CD8-positive, alpha-beta T cell (primary cell): ENCODE measurements at places on chromosomes 5 and 9.

- no peak for DNase-seq
Observed at GRCh38 chr5:58816181-58816731, 233.4 kb downstream of the RAB3C start.

DNA sequence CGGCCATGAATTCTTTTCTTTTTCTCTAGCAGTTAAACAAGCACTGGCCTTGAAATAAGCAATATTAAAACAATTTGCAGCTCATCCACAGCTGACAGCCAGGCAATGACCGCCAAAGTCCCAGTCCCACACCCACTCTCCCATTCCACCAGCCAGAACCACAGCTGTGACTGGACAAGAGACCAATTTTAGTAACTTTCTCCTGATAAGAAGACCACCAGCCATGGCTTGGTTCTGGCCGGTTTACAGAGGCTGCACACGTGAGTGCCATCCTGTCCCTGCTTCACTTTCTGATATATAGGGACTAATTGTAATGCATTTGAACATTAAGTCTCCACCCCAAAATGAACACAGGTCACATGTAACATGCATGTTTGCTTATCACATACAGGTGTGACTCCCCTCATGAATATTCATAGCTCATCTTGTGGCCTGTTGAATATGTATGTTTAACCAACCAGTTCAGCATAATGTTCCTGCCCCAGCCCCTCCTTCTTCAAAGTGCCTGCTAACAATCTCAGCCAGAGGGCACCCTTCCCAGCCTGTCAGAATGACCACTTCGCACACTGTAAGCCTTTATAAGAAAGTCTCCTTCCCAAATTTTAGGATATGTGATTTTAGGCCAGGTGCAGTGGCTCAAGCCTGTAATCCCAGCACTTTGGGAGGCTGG lies 23.9 kb upstream of the FANCC start:
- no peak for DNase-seq

GRCh38 chr9:97889941-97890887 lies 32.1 kb downstream of the TRMO start:
- DNase-seq: peak; percentile 77

- DNase-seq: peak; percentile 36
Observed at GRCh38 chr9:134136118-134136995, 475 bp downstream of the WDR5 start.

DNA sequence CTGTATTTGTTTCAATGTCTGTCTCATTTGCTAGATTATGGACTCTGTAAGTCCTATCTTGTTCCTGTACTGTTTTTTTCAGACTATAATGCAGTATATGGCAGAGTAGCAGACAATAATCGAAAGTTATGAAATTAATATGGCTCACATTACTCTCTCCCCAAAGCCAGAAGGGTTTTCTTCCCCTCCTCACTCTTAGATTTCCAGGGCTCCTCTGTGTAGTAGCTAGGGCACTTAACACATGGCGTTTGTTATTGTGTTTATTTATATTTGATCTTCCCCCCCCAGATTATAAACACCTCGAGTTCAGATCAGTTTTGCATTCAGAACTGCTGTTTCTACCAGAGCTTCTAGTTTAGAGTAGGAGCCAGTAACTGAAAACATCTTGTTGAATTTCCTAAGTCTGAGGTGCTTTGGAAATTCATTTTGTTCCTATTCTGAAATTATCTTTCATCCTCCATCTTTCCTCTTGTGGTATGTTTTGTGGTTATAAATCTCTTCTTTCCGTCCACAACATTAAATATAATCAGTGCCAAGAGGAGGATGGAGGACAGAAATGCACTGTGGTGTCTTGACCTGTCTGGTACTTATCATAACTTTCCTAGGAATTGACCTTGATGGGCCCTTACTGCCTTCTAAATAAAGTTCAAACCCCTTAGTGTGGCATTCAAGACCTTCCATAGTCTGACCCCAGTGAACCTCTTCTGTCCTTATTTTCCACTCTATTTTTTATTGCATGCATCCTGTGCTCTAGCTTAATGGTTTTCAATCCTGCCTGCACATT lies 27.0 kb downstream of the TLE4 start:
- DNase-seq: no peak

DNA sequence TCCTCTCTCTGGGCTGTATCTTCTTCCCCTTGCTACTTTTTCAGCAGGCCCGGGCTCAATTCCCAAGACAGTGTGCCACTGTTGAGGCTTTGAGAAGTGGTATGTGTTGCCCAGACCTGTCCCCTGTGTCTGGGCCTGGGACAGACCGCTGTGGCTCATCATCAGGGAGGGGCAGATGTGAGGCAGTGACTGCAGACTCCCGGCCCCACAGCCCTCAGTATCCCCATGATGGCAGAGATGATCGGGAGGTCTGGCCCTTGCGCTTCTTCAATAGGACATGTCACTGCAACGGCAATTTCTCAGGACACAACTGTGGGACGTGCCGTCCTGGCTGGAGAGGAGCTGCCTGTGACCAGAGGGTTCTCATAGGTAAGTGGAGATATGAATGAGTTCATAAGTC lies 828 bp downstream of the TYRP1 start:
- DNase-seq: no peak

- no peak for DNase-seq
Observed at GRCh38 chr9:9792144-9792857, 820.5 kb downstream of the PTPRD start.

DNA sequence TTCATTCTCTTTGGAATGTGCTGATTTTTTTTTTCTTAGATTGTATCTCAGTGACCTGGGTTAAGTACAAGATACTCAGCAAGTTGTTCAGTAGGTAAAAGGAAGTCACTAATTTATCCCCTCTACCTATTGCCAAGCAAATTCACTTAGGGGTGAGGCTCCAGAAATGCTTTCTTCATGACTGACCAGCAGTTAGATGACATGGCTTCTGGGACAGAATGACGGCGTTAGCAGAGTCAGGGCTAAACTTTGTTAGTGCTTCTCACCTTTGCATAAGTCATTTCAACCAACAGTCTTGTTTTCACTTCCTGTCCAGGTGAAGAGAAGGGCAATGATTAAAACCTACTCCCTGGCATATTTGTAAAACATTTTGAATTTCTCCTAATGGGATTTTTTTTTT lies 20.2 kb upstream of the MTAP start:
- no peak for DNase-seq

DNA sequence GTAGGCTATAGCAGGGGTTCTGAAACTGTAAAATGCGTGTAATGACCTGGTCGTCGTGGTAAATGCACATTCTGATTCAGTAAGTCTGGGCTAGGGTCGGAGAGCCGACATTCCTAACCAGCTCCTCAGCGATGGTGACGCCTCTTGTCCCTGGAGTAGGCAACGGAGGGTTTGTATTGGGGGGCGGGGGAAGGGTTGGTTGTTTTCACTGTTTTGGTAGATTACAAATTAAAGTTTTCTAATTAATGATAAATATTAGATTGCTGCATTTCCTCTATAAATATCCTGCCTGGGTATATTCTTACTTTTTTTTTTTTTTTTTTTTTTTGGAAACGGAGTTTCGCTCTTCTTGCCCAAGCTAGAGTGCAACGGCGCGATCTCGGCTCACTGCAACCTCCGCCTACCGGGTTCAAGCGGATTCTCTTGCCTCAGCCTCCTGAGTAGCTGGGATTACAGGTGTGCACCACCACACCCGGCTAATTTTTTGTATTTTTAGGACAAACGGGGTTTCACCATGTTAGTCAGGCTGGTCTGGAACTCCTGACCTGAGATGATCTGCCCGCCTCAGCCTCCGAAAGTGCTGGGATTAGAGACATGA lies 566 bp upstream of the ALDH7A1 start:
- DNase-seq: no peak

GRCh38 chr5:139407517-139407916 lies 3.6 kb upstream of the SPATA24 start:
- no peak for DNase-seq

DNA sequence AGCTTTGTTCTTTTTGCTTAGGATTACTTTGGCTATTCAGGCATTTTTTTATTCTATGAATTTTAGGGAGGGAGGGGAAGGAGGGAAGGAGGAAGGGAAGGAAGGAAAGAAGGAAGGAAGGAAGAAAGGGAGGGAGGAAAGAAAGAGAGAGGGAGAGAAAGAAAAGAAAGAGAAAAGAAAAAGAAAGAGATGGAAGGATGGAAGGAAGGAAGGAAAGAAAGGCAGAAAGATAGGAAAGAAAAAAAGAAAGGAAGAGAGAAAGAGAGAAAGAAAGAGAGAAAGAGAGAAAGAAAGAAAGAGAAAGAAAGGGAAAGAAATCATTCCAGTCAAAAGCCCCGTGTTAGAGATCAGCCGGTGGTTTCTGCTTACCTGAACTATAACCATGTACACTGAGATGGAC lies 20.8 kb upstream of the NKD2 start:
- DNase-seq: no peak

DNA sequence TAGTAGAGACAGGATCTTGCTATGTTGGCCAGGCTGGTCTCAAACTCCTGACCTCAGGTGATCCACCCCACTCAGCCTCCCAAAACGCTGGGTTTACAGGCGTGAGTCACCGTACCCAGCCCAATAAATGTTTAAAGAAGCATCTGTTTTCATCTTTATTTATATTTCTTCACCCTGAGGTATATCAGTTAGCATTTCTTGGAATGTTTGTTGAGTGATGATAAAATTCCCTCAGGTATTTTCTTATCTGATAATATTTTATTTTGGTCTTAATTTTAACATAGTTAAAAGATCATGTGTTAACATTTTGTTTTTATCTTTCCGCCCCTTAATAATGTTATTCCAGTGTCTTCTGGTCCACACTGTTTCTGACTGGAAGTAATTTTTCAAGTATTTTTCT lies 839.6 kb upstream of the CDH10 start:
- DNase-seq: no peak

- no peak for DNase-seq
Observed at GRCh38 chr5:170896779-170897178, 35.0 kb downstream of the RANBP17 start.

- DNase-seq: no peak
Observed at GRCh38 chr9:78091731-78092130, 60.1 kb upstream of the GNAQ start.

DNA sequence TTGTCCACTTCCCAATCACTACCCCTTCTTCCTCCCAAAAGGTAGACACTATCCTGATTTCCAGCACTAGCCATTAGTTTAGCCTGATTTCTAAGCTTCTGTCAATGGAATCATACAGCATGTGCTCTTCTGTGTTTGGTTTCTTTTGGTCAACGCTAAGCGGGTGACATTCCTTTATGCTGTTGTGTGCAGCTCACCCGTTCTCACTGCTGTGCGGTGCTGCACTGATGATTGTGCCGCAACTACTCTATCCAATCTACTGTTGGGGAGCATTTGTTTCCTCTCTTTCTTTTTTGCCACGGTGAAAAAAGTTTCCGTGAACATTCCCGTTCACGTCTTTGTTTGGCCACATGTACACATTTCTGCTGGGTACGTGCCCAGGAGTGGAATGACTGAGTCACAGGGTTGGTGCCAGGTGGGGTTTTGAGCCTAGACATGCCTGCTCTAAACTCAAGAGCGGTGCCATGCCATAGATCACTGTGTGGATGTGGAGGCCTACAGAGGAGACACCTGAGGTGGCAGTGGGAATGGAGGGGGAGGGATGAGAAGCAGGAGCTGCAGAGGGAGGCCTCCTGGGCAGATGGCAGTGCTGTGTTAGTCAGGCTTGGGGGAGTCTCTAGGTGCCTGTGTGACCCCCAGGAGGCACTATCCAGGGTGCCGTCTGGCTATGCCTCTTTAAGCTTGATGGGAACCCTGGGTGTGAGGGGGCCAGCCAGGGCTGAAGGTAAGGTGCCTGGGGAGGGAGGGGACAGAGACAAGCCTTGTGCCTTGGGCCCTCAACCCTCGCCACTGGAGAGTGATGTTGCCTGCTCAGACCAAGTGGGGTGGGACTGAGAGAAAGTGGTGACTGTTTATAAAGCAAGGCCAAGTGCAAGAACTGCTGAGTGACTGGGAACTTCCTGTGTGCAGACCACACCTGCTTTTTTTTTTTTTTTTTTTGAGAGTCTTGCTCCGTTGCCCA lies 11.4 kb upstream of the ANKRD33B start:
- DNase-seq: no peak

DNA sequence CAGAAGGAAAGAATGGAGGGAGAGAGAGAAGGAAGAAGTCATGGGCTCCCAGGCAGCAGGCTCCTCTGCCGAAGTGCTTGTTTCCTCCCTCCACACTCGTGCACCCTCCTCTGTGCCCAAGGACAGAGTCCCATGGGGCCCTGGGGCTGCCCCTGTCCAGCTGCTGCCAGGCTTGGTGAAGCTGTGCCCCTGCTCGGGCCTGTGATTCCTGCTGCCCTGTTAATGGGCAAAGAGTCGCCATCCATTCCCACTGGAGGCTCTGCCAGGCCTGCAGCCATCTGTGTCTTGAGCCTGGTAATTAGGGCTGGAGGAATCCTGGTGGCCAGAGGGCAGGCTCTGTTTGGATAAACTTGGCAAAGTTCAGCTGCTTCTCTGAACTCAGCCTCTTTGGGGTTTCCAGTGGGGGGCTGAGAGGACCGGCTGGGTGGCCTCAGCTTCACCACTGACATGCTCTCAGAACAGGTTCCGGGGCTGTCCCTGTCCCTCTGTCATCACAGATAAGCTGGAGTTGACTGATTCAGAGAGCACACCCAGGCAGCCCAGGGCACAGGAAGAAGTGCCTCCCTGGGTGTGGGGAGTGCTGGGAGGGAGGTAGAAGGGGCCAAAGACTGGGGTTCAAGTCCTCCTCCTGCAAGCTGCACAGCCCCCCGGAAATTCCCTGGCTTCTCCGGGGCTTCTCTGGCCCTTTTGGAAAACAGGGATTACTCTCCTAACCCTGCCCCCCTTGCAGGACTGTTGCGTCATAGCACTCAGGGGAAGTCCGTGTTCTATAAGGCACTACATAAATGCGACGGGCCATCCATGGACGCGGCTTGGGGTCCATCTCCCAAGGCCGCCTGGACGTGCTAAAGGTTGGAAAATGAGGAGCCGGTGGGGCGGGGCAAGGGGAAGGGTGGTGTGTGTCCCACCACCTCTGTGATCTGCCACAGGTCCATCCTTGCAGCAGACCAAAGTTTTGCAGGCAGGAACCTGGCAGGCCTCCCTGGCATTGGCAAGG lies 154.8 kb downstream of the PAX5 start:
- no peak for DNase-seq

GRCh38 chr5:123428521-123429220 lies 5.5 kb upstream of the CEP120 start:
- no peak for DNase-seq

GRCh38 chr9:4690144-4690543 lies 10.8 kb downstream of the CDC37L1 start:
- DNase-seq: no peak

DNA sequence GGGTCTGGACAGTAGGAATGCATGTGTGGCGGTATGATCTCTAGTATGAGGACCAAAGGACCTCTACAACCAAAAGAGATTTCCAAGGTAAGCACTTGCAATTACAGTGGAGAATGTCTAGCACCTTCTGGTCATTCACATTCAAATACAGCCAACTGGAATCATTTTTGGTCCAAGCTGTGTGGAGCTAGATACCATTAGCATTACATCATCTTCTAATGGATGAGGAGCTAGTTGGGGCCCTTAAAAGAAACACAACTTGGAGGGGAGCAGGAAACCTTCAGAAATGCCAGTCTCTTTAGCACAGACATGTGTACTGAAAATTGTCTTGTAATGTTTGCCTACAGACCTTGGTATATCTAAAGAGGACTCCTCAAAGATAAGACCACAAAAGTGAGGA lies 244.7 kb downstream of the BNC2 start:
- DNase-seq: no peak

- no peak for DNase-seq
Observed at GRCh38 chr5:172377856-172378255, 76.5 kb downstream of the SH3PXD2B start.
